GM20000 (cell line): ENCODE measurements at places on chromosomes 5 and 9.

GRCh38 chr5:76831110-76831452 lies 12.3 kb downstream of the F2RL1 start:
- peak; percentile 16 for DNase-seq

- no peak for DNase-seq
These were observed 8.3 kb upstream of the AFF4 start for GRCh38 chr5:132971483-132972435.

- no peak for DNase-seq
These were observed 58.2 kb downstream of the IPPK start for GRCh38 chr9:92611621-92612285.

- DNase-seq = no peak
These were observed 33.0 kb downstream of the ITK start for GRCh38 chr5:157213527-157214243.

GRCh38 chr5:54098267-54098666 lies 212.1 kb downstream of the ARL15 start:
- no peak for DNase-seq

- no peak for DNase-seq
These were observed 35.9 kb downstream of the ADAMTS2 start for GRCh38 chr5:179309383-179309670.

DNA sequence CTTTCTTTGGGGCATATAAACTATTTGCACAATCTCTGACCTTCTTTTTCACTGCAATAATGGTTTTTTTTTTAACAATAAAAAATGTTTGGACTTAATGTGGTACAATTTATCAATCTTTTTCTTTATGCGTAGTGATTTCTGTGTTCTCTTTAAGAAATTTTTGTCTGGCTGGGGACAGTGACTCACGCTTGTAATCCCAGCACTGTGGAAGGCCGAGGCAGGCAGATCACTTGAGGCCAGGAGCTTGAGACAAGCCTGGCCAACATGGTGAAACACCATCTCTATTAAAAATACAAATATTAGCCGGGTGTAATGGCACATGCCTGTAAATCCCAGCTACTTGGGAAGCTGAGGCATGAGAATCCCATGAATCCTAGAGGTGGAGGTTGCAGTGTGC lies 72.3 kb downstream of the STK32A start:
- DNase-seq = no peak

DNA sequence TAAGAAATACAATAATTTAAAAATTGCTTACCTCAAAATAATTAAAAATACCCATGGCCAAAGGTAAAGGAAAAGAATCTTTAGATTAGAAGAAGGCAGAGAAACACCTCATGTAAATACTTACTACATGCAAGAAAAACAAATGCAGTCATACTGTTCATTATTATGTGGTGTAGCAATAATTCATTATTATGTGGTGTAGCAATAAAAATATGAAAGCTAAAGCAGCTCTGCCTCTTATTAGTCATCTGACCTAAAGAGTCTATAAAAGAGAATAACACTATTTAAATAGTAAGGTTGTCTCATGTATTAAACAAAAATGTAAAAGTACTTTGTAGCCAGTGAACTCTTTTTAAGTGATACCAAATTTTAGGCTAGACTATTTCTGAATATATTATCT lies 6.6 kb downstream of the DTWD2 start:
- DNase-seq = no peak

DNA sequence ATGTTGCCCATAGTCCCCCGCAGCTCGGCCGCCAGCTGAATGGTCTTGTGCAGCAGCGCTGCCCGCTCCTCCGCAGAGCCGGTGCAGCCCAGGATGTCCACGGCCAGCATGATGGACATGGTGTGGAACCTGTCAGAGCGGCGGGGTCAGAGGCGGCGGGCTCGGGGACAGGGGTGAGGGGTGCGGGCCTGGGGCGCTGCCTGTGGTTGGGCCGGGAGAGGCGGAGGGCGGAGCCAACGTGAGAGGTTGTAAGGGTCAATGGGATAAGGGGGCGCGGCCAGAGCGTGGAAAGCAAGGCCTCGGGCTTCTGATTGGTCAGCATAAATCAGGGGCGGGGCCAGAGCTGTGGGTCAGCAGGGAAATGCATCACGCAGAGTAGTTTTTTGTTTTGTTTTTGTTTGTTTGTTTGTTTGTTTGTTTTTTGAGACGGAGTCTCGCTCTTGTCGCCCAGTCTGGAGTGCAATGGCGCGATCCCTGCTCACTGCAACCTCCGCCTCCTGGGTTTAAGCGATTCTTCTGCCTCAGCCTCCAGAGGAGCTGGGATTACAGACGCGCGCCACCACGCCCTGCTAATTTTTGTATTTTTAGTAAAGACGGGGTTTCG lies 6.8 kb upstream of the TOR2A start:
- DNase-seq = no peak

DNA sequence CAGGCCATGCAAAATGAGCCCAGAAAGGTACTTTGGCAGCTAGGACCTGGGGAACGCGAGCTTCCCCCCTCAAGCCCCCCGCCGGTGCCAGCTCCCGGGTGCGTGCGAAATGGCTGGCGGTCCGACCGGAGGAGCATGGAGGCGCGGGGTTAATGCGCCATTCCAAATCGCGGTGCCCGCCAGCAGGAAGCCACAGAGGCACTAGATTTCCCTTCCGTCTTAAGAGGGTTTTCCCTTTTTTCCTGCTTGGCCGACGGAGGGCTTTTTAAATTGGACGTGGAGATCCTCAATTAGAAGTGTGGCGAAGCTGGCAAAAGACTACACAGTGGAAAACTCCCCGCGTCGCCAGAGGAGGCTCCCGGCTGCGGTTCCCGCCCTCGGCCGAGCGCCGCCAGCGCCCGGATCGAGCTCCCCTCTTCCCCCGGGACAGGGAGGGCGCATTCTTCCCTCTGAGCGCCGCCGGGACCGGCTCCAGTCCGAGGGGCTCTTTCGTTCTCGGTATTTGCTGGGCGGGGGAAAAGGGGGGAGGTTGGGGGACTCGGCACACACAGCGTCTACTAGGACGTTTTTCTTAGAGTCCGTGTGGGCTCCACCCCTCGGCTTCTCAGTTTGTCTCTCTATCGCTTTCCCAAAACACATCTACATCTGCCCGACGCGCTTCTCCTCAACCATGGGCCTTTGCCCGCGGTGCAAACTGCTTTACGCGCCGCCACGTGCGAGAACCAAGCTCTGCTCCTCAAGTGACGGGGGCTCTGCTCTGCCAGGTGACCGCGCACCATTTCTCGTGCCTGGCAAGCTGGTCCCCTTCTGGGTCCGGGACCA lies 3.0 kb downstream of the GDNF start:
- DNase-seq = no peak

DNA sequence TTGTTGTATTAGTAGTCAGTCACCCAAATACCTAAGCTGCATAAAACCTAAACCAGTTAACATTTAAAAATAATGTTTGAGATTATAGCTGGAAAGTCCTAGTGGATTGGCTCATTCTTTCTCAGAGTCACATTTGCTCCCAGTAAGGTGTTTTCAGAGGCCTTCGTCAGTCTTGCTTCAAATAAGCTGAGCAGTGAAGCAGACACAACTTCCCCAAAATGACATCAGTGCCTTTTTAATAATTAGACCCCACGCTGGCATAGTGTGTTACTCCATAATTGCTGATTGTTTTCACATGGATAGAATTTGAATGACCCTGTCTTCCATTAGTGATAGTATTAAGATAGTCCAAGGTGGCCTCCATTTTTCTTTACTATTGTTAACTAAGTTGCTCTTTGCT lies 245.8 kb downstream of the PJA2 start:
- DNase-seq = no peak
